ENCODE measurements at places on chromosomes 16 and 17.

DNA sequence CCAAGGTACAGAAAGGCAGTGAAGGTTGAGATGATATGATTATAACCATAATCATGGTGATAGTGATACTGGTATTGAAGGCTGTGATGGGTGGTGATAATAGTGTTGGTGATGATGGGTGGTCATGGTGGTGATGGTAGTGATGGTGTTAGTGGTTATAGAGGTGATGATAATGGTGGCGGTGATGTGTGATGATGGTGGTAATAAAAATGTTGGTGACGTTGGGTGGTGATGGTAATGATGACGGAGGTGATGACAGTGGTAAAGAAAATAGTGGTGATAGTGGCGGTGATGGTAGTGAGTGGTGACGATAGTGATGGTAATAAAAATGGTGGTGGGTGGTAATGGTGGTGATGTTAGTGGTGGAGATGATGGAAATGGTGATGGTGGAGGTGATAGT lies 65.1 kb upstream of the KDM8 start:
- no peak for DNase-seq

GRCh38 chr16:79124016-79124756 lies 476.4 kb downstream of the MAF start:
- no peak for DNase-seq

DNA sequence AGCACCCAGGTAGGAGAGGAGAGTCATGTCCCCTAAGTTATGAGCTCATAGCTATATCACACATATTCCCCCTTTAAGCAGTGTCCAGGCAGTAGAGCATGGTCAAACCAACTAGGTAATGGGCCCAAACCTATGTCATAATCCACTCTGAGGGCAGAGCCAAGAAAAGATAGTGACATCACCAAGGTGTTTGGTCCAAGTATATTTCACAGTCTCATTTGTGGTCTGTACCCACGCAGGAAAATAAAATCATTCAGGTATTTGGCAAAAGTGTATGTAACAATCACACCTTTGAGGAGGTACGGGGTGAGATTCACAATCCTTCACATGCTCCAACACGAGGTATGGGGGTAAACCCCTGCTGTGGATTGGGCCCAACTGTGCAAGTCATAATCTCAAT lies 2112.8 kb downstream of the TP53TG3F start:
- DNase-seq, result no peak

GRCh38 chr17:7834542-7834956 lies 532 bp downstream of the KDM6B start:
- DNase-seq, result no peak

GRCh38 chr17:78862073-78863023 lies 21.7 kb upstream of the USP36 start:
- DNase-seq, result no peak

- DNase-seq, result no peak
These were observed 112.1 kb downstream of the UTP18 start for GRCh38 chr17:51372345-51373004.

- DNase-seq, result no peak
These were observed 2.9 kb downstream of the ORAI3 start for GRCh38 chr16:30951750-30952149.

DNA sequence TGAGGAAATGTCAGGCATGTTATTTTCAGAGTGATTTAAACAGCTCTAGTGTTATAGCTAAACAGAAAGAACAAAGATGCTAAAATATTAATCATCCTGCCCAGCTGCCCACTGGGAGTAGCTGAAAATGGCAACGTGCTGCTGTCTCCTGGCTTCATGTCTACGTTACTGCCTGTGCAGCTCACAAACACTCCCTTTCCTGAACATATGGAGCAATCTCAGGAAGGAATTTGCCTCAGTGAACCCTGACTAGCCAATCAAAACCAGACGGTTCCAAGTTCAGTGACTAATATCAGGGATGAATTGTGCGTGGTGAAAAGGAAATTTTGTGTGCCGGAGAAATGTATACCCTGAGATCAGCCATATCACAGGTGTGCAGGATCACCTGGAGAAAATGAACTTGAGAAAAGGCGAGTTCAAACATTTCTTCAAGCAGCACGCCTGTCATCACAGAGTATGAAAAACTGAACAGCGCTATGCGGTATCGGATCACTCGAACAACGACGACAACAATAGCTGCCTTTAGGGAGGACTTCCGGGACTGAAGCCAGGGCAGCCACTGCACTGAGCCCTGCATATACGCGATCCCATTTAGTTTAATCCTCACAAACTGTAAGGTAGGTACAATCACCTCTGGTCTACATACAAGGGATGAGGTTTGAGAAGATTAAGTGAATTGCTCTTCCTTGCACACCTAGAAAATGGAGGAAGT lies 110.3 kb downstream of the STX8 start:
- no peak for DNase-seq

DNA sequence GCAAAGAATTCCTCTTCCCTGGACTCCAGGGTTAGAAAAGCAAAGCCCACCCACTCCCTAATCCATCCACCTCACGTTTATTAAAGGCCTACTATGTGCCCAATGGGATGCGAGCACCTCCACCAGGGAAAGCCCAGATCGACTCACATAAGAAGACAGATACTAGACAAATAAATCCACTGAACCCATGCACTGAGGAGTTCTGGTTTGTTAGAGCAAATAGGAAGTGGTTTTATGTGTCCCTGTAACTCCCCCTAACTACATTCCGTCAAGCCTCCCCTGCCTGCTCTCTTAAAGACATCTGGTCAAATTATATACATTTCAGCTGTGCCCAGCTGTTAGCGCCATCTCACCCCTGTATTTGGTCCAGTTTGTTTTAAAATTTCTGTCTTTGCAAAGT lies 218.5 kb upstream of the RPL38 start:
- no peak for DNase-seq

GRCh38 chr16:77991701-77992100 lies 30.6 kb upstream of the CLEC3A start:
- DNase-seq, result no peak

DNA sequence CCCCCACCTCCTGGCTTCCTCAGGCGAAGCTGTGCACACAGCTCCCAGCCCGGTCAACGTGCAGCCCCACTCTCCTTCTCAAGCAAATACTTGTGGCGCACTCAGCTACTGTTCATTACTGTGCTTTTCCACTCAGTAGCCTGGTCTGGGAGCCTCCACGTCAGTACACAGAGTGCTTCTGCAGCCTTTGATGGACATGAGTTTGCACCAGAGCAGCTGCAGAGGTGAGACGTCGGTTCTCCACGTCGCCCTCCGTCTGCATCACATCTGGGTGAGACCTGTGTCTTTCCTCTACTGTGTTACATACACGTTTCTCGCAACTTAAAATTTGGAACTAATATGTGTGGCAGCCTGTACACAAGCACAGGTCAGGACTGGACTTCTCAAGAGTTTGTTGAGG lies 334.3 kb downstream of the C16orf95 start:
- no peak for DNase-seq

- no peak for DNase-seq
These were observed 13.3 kb downstream of the CES4A start for GRCh38 chr16:67001726-67002125.

- DNase-seq, result no peak
These were observed 18.8 kb downstream of the ZNF652 start for GRCh38 chr17:49343273-49343672.

- no peak for DNase-seq
These were observed 307.7 kb downstream of the WWOX start for GRCh38 chr16:78407191-78407590.

DNA sequence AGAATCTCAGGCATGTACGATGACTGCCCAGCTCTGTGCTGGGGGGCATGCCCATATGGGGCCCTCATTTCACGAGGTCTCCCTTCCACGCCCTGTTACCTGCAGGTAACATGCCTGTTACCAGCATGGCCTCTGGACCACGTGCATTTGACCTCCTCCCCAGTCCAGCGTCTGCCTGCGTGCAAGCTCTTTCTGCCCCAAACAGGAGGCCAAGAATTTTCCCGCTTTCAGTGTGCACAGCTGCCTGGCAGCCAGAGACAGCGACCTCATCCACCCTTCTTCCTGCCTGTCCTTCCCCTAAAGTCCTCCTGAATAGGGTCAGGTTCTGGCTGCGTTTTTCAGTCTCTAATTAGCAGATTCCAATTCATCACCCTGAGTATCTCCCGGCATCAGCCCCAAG lies 306.5 kb upstream of the ZFHX3 start:
- DNase-seq, result no peak

- no peak for DNase-seq
These were observed 280.6 kb upstream of the SALL1 start for GRCh38 chr16:51431517-51432241.

GRCh38 chr17:299546-299945 lies 53.1 kb downstream of the RPH3AL start:
- DNase-seq, result no peak

DNA sequence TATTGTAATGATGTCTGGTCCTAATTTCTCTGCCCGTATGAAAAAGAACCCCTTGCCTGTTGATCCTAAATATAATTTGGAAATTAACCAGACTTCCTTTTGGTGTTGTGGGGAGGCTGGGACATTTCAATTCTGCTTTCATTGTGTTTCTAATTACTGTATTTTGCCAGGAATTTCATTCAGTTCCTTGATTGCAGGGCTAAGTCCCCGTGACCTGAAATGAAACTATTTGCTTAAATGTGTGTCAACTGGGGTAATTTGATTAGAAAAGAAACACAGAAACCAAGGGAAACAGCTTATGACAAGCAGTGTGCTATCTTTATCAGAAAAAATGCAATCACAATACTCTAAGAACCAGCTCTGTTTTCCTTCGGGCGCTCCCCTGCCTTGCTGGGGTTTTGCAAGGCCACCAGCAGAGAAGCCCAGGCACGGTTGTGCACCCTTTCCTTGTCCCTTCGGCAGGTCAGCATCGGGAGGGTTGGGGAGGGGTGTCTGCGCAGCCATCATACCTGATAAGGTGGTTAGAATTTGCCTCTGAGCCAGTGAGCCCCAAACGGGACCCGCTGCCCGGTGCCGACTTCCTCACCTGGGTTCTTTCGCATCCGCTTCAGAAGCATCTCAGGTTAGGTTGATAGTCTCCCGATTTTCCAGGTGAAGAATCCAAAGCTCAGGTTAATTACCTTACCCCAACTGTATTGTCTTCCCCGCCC lies 19.4 kb downstream of the KLHL36 start:
- no peak for DNase-seq

DNA sequence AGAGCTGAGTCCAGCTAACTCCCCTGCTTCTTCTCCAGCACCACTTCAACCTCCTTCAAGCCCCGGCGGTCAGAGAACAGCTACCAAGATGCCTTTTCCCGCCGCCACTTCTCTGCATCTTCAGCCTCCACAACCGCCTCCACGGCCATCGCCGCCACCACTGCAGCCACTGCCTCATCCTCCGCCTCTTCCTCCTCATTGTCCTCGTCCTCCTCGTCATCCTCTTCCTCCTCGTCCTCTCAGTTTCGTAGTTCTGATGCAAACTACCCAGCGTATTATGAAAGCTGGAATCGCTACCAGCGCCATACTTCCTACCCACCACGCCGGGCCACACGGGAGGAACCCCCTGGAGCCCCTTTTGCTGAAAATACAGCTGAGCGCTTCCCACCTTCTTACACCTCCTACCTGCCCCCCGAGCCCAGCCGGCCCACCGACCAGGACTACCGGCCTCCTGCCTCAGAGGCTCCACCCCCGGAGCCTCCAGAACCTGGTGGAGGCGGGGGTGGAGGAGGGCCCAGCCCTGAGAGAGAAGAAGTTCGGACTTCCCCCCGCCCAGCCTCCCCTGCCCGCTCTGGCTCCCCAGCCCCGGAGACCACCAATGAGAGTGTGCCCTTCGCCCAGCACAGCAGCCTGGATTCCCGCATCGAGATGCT lies 7.1 kb downstream of the SETD1A start:
- no peak for DNase-seq

GRCh38 chr17:80349151-80349651 lies 65.8 kb upstream of the ENDOV start:
- DNase-seq, result no peak

DNA sequence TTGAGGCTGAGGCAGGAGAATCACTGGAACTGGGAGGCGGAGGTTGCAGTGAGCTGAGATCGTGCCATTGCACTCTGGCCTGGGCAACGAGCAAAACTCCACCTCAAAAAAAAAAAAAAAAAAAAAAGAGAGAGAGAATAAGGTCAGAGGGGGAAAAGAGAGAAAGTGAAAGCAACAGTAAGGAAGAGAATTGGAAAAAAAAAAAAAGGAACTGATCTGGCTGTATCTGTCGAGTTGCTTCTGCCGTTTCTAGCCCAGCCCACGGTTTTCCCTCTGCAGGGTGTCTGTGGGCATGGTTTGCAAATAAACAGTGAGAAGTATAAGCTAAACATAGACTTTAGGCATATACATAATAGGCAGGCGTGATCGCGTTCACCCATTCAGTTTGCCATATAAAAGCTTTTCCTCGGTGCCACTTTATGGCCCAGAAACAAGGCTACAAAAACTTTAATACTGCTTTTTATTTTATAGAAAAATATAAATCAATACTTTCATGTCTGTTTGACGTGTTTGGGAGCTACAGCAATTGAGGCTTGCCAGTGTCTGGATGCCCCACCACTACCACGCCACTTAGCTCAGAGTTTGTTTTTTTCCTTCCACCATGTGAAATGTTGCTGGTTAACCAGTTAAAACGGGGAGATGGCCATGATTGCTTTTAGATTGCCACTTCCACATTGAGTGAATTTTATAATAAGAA lies 436.7 kb downstream of the MAF start:
- peak; percentile 9 for DNase-seq

GRCh38 chr16:66925322-66925840 lies at the start of gene RRAD:
RRAD (minus strand) TSS chr16:66925535; CDS start chr16:66925179, 356 bp downstream.
- DNase-seq, result no peak

GRCh38 chr16:22355487-22355908 lies 18.9 kb downstream of the CDR2 start:
- no peak for DNase-seq

- no peak for DNase-seq
These were observed 73.7 kb upstream of the ZNF750 start for GRCh38 chr17:82913304-82914043.

GRCh38 chr16:496097-496886 lies 31.2 kb upstream of the CAPN15 start:
- no peak for DNase-seq

DNA sequence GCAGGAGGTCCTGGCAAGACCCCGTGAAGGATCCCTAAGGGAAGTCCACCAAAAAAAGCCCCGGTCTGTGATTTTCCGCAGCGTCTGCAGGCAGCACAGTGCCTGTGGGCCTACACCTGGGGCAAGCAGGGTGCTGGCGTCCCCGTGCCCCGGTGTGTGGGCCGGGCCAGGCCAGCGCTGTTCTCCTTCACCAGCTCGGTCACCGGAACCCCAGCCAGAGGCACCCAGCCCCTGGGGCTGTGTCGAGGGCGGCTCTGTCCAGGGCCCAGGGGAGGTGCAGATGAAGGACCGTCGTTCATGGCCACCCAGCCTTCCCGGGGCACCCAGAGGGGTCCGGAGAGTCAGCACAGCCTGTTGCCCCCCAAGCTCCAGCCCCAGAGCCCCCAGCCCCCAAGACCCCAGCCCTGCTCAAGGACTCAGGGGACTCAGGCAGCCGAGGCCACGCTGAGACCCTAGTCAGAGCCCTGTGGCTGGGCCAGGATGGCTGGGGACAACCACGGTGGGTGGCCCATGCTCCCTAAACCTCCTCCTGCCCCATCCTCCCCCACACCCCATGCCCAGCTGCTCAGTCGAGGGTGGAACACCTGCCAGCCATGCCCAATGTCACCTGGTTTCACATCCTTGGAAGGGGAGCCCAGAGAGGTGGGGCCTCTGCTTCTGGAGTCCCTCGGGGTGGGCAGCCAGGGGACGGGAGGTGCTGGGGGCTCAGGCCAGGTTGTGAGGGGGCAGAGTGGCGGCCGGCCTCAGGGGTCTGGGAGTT lies 5.7 kb upstream of the C1QTNF8 start:
- DNase-seq, result no peak

GRCh38 chr17:81926451-81927151 lies 934 bp downstream of the MAFG start:
- DNase-seq, result peak; percentile 28

GRCh38 chr17:18181358-18181757 lies 2.3 kb upstream of the ALKBH5 start:
- DNase-seq, result peak; percentile 61

- no peak for DNase-seq
These were observed 90.4 kb downstream of the MARF1 start for GRCh38 chr16:15552507-15552906.

All from stimulated activated CD4-positive, alpha-beta T cell treated with anti-CD3 and anti-CD28 coated beads, TNF-alpha, amount 100 ng/mL, for 24 hours (primary cell).